ENCODE measurements at places on chromosomes 1 and 21.
A peak's percentile ranks its signal among the peaks of the same experiment; 100 is the strongest.

- no peak for DNase-seq
These were observed 3.3 kb downstream of the CROCC start for GRCh38 chr1:16924919-16925477.

DNA sequence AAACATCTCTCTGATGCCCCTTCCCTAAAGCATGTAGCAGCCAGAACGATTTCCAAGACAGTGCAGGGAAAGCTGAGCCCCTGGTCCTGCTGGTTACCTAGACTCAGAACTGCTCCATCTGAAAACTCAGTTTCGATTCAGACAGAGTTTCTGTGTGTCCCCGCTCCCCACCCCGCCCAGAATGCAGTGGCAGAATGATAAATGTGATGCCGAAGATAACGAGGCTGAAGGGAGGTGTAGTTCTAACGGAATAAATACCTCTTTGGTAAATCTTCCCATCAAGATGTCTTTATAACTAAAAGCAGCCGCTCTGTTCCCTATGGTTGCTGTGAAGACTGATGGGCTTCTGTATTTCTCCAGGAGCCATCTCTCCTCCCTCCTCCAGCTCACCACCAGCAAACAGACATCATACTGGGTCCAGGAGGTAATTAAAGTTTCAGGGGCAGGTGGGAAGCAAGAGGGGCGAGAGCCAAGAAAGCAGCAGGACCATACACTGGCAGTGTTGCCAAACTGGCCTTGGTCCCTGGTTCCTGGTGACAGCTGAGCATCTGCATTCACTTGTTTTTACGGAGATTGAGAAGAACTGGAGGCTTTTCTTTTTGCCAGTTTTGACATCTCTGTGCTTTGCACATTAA lies 76.9 kb downstream of the DDX20 start:
- DNase-seq: no peak

GRCh38 chr1:44227211-44227610 lies 13.9 kb downstream of the DMAP1 start:
- DNase-seq: no peak

DNA sequence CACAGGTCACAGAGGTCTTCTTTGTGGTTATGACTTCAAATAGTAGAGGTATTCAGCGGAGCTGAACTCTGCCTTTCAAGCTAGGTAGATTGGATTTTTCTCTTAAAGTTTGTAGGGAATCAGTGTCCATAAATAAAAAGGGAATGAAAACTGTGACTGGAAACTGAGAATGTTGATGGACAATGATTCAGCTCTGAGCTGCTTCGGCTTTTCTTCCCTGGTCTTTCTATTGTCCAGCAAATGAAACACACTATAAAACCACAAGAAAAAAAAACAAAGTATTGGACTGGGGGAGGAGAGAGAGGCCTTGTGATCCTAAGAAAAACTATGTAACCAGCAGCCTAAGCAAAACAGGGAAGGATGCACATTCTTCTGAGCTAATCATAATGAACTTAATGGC lies 11.1 kb downstream of the TNNI3K start:
- DNase-seq: no peak

GRCh38 chr1:57019236-57019839 lies 53.5 kb upstream of the C8B start:
- no peak for DNase-seq

- no peak for DNase-seq
These were observed 17.3 kb downstream of the NOC2L start for GRCh38 chr1:941588-942383.

DNA sequence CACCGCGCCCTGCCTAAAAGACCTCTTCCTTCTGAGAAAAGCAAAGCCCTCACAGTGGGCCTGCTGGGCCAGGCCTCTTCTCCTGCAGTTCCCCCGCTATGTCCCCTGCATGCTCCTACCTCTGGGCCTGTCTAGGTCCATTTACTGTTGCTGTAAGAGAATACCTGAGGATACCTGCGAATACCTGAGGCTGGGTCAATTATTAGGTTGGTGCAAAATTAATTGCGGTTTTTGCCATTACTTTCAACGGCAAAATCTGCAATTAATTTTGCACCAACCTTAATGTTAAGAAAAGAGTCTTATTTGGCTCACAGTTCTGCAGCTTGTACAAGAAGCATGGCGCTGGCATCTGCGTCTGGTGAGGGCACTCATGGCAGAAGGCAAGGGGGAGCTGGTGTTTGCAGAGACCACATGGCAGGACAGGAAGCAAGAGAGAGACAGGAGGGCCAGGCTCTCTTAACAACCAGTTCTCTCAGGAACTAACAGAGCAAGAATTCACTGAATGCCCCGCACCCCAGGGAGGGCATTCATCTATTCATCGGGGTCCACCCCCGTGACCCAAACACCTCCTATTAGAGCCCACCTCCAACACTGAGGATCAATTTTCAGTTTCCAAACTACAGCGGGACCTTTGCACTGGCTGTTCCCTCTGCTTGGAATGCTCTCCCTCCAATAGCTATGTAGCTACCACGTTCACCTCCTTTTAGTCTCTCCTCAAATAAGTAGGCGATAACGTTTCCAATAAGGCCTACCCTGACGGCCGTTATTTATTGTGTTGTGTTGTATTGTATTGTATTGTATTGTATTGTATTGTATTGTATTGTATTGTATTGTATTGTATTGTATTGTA lies 9.6 kb upstream of the UTS2 start:
- DNase-seq: no peak

- DNase-seq: no peak
These were observed 1011.1 kb downstream of the PLA2G4A start for GRCh38 chr1:187839873-187840272.

- DNase-seq: peak; percentile 93
These were observed 292.8 kb upstream of the B3GALT2 start for GRCh38 chr1:193479187-193479586.

GRCh38 chr1:68745011-68745410 lies 248.1 kb upstream of the DEPDC1 start:
- no peak for DNase-seq

DNA sequence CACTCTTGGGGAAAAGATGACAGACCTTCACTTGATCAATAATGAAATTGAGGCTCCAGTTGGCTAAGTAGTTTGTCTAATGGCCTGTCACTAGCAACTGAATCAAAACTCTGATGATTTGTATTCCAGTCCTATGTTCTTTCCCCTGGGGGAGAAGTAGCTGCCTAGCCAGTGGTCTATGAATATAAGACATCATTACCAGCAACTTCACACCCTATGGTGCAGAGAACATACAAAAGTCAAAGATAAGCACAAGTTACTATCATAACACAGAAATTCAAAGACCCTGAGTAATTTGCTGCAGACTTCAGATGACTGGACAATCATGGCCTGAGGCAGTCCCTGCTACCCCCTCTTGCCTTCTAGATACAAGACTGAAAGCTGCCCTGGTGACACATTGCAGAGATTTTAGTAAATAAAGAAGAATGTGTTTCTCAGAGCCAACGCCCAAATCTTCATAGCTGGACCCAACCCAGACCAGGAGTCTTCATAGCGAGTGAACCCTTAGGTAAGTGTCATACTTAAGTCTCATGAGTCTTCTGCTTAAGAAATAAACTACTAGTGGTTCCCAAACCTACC lies 993 bp downstream of the PDZK1 start:
- no peak for DNase-seq

DNA sequence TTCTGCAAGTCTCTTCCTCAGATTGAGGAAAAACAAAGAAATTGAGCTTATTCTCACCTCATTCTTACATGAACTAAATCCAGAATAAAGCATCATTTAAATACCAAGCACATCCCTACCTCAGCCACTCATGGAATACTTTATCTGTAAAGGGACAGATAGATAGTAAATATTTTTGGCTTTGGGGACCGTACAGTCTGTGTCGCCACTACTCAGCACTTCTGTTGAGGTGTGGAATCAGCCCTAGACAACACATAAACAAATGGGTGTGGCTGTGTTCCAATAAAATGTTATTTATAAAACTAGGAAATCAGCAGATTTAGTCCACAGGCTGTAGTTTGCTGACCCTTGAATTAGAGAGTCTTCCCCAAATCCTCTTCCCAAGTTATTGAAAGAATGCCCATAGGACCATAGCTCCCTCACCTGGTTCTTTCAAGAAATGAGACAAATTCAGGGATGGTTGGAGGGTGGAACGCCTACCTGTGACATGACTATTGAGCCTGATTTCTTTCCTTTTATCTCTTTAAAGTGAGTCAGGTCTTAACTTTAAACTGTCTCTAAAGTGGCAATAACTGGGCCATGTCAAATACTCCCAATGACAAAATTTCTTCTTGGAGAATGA lies 878.5 kb downstream of the USP25 start:
- DNase-seq: no peak

Measured in CD4-positive, alpha-beta T cell treated with Interleukin-4 for 4 hours (primary cell).